ENCODE measurements at places on chromosomes 7 and 10.
A peak's percentile ranks its signal among the peaks of the same experiment; 100 is the strongest.

DNA sequence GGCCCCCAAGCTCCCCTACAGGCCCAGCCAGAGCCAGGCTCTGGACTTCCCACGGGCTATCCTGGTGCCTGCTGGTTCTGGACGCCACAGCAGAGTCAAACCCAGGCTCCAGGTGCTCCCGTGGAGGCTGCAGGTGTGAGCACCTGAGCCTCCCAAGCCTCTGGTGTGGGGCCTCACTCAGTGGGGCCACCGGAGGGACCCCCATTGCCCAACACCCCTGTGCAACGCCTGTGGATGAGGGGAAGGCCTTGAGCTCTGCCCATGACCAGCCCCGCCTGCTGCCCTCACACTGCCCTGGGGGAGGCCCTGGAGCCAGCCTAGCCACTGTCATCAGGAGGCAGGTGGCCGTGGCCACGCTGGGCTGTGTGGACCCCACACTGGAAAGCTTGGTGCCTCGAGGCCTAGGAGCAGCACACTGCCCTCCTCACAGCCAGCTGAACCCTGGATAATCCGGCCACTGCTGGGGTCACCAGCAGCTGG is 229.3 kb downstream of the MAD1L1 start:
- DNase-seq, result no peak

GRCh38 chr7:142716596-142716995 is 32.7 kb upstream of the PRSS1 start:
- no peak for DNase-seq

GRCh38 chr7:29320577-29320976 is 126.0 kb downstream of the CHN2 start:
- DNase-seq, result no peak

DNA sequence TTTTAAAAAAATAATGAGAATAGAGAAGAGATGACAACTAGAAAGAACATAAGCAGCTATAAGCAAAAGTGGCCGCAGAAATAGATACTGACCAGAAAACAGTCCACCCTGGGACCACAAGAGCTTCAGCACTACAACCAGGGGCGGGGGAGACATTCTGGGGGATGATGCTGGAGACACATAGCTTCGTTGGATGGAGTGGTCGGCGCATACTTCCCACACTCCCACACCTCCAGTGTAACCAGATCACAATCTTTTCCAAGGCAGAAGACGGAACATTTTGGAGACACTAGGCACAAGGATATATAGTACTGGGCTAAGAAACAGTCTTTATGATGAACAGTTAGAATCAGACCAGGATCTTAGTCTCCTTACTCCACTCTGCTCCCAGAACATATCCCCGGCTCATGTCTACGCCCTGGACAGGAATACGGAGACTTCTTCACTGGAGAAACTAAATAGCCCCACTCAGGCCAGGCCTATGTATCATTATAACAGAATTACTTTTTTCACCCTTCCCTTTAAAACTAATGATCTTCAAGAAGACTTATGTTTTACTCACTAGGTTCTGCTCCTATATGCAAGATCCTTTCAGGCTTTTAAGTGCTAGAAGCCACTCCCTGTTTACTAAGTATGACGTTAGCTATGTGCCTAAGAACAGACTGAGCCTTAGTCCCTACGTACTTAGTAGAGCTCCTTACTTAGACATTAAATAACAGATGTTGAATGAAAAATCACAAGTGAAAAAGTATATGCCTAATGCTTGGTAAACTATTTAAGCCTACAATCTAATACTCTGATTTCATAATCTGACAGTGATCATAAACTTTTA is 169.6 kb downstream of the SRPK2 start:
- DNase-seq, result no peak

DNA sequence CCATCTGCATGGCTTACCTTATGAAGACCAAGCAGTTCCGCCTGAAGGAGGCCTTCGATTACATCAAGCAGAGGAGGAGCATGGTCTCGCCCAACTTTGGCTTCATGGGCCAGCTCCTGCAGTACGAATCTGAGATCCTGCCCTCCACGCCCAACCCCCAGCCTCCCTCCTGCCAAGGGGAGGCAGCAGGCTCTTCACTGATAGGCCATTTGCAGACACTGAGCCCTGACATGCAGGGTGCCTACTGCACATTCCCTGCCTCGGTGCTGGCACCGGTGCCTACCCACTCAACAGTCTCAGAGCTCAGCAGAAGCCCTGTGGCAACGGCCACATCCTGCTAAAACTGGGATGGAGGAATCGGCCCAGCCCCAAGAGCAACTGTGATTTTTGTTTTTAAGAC is 12.4 kb downstream of the DUSP5 start:
- DNase-seq, result no peak

GRCh38 chr10:70223728-70224127 is 9.5 kb downstream of the PPA1 start:
- no peak for DNase-seq

DNA sequence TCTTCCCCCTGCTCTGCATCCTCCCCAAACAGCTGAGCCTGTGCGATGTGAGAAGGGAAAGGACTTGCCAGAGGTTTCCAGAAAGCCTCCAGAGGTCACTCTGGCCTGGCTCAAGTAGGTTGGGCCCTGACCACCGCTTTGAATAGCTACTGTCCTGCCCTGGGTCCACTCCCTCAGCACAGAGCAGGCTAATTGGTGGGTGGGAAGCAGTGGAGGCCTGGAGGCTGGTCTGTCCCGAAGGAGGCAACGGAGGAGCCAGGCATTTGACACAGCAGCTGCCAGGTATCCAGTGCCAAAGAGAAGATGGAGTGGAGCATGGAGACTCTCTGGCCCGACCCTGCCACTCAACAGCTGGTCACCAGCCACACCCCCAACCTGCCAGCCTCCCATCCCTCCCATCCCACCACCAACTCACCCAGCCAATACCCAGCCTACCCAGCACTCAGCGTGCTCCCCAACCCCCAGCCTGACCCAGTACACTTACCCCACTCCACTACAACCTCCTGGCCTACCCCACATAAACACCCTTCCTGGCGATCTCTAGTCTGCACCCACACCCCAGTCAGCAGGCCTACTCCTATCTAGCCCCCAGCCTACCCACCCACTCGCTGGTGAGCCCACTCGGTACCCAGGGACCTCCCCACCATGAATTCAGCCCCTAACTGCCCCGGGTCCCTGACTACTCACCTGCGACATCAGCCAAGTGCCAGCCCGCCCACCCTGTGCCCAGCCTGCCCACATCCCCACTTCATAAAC is 64.6 kb upstream of the COL13A1 start:
- DNase-seq, result no peak

GRCh38 chr10:118785551-118785950 is 30.8 kb upstream of the CACUL1 start:
- DNase-seq, result no peak

DNA sequence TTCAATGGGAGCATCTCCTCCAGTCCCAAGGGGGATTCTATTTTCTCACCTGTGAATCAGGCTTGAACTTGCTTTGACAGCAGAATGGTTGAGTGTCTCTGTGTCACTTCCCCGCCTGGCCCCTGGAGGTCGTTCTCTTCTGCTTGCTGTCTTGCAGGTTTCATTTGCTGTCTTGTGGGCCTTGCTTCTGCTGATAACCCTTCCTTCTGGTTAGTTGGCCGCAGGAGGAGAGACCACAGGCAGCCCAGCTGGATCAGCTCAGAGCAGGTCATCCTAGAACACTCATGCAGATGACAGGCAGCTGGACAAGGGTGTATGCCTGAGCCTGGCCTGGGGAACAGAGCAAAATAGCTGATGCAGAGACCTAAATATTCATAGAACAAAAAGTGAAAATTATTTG is 344.2 kb upstream of the ADARB2 start:
- DNase-seq, result peak; percentile 11

GRCh38 chr10:70673929-70674559 is 1.7 kb downstream of the ADAMTS14 start:
- DNase-seq, result no peak

DNA sequence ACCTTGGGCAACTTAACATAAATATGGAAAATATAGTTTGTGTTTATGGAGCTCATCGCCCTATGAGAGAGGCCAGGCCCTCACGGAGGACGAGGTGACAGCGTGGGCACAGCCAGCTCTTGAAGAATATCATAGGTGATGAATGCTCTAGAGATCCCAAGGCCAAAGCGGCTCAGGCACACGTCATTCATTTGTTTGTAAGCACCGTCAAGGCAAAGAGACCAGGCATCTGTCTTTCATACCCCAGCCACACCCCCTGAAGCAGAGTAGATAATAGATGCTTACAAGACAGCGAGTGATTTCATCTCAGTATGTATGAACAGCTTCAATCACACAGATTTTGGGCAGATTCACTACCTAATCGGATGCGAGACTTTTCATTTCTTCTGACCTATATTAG is 242.1 kb upstream of the C7orf33 start:
- DNase-seq, result no peak

GRCh38 chr7:13797545-13797944 is 191.9 kb downstream of the ETV1 start:
- DNase-seq, result no peak

GRCh38 chr7:83366629-83367028 is 203.9 kb upstream of the PCLO start:
- no peak for DNase-seq

- DNase-seq, result no peak
Observed at GRCh38 chr7:113796557-113796956, 122.3 kb downstream of the PPP1R3A start.

- no peak for DNase-seq
Observed at GRCh38 chr7:22351878-22352277, 5.1 kb downstream of the RAPGEF5 start.

GRCh38 chr7:21443149-21443841 is 15.4 kb downstream of the SP4 start:
- no peak for DNase-seq

DNA sequence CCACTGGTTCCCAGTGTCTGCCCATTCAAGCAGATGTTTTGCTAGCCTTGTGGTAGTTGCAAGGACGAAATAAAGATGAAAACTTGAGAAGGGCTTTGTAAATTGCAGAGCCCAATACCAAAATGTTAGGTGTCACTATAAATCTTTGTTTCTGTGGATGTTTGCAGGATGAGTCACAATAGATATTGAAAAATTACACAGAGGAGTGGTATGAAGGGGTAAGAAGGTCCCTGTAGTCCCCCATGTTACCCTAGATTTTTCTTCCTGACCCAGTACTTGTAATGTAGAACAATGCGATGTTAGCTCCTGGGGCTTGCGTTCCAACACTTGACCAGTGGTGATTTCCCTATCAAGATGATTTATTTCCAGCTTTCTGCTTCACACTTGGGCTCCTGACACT is 102.6 kb upstream of the LYZL1 start:
- DNase-seq, result no peak

- DNase-seq, result no peak
Observed at GRCh38 chr10:9545073-9545472, 1472.6 kb upstream of the CELF2 start.

DNA sequence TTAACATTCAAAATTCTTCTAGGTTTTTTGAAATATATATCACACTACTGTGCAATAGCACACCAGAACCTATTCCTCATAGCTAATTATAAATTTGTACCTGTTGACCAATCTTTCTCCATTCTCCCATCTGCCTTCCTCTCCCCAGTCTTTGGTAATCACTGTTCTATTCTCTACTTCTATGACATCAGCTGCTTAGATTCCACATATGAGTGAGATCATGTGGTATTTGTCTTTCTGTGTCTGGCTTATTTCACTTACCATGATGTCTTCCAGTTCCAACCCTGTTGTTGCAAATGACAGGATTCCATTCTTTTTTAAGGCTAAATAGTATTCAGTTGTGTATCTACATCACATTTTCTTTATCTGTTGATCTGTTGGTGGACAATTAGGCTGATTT is 54.4 kb upstream of the CCDC6 start:
- no peak for DNase-seq

DNA sequence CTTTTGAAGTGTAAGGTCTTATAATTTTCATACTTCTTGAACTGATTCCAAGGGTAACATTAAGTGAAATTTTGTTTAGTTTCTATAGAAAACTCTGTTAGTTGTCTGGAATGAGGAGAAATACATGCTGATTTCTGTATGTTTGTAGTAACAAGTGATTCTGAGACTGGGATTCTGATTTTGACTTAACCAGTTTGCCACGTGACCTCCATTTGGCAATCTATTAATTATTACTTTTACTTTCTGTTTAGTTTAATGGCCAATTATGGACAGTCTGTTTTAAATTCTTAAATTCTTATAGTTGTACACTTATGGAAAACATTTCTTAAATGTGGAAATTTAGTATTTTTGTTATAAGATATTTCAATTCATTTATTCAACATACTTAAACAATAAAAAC is 163.1 kb downstream of the ADK start:
- DNase-seq, result no peak

GRCh38 chr10:110725801-110726630 is 81.9 kb downstream of the RBM20 start:
- no peak for DNase-seq

- no peak for DNase-seq
Observed at GRCh38 chr10:77043420-77043763, 594.2 kb downstream of the KCNMA1 start.

DNA sequence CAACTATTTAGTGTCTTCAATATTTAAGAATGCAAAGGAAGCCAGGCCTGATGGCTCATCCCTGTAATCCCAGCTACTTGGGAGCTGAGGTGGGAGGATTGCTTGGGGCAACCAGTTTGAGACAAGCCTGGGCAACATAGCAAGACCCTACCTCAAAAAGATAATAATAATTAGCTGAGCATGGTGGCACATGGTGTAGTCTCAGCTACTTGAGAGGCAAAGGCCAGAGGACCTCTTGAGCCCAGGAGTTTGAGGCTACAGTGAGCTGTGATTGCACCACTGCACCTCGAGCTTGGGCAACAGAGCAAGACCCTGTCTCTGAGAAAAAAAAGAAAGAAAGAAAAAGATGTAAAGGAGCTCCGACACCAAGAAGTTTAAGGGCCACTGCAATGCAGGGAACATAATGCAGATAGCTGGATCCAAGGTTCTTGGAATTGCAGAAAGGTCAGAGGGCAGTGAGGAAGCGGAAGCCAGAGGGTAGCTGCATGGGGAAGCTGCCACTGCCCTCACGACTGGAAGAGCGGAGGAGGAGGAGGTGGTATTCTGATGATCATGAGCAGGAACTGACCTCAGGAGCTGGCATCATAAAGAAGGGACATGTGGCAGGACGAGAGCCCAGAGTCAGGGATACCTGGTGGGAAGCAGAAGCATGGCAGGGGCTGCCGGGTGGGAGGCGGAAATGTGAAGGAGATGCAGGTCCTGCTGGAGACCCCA is 60.2 kb upstream of the PODXL start:
- no peak for DNase-seq

GRCh38 chr10:73922864-73923133 is 11.9 kb downstream of the PLAU start:
- no peak for DNase-seq

DNA sequence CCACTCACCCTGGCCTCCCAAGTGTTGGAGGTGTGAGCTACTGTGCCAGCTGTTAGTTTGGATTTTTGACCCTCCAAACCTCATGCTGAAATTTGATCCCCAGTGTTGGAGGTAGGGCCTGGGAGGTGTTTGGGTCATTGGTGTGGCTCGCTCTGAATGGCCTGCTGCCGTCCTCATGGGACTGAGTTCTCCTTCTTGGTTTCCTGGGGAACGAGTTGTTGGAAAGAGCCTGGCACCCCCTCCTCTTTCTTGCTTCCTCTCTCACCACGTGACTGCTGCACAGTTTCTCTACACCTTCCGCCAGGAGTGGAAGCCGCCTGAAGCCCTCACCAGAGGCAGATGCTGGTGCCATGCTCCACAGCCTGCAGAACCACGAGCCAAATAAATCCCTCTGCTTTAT is 253.5 kb downstream of the PHTF2 start:
- no peak for DNase-seq
